ENCODE measurements at places on chromosomes 4 and X.

- no peak for DNase-seq
Measured at GRCh38 chr4:107008115-107008514, 28.0 kb downstream of the DKK2 start.

GRCh38 chr4:95949136-95949765, 109.4 kb downstream of the PDHA2 start:
- DNase-seq, result no peak

GRCh38 chrX:119201570-119201969, 34.5 kb upstream of the PGRMC1 start:
- DNase-seq, result no peak

DNA sequence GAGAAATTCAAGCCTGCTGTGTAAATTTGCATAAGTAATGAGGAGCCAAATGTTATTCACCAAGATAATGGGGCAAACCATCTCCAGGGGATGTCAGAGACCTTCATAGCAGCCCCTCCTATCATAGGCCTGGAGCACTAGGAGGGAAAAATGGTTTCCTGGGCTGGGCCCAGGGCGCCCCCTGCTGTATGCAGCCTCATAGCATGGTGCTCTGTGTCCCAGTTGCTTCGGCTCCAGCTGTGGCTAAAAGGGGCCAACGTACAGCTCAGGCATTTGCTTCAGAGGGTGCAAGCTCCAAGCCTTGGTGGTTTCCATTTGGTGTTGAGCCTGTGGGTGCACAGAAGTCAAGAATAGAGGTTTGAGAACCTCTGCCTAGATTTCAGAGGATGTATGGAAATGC, 859.3 kb downstream of the RPA4 start:
- no peak for DNase-seq

- DNase-seq, result peak; percentile 22
Measured at GRCh38 chr4:60757986-60758680, 442.0 kb upstream of the ADGRL3 start.

- no peak for DNase-seq
Measured at GRCh38 chrX:45142185-45142584, 58.5 kb downstream of the DIPK2B start.

GRCh38 chr4:41718907-41719306, 29.6 kb downstream of the PHOX2B start:
- peak; percentile 74 for DNase-seq

DNA sequence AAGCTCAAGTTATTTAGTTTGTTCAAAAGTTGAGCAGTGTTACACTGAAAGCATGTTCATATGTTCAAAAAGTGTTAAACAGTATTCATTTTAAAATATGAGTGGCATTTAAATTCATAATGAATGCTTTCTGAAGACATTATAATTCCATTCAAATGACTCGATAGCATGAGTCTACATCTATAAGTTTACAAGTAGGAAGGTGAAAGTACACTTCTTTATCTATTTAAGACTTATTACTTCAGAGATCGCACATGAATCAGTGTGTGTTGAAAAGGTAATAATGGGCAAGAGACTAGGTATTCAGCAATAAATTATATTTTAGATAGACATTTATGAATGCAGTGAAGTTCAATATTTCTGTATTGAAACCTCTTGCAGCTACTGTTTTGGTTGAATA, 456.1 kb downstream of the GRXCR1 start:
- no peak for DNase-seq

- DNase-seq, result peak; percentile 74
Measured at GRCh38 chr4:121307445-121308327, 73.1 kb downstream of the QRFPR start.

DNA sequence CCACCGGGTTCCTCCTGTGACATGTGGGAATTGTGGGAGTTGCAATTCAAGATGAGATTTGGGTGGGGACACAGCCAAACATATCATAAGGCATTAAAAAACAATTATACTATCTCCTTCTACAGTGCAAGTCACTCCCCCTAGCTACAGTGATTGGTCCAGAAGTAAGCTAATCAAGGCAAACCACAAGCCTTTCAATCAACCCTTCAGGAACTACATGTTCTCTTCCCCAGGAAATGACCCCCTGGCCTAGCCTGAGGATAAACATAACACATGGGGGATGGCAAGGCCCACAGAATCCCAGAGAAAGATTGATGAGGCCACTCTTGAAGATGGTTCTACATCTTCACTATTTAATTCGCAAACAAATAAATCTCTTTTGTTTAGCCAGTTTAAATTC, 25.2 kb upstream of the FAM241A start:
- DNase-seq, result no peak

DNA sequence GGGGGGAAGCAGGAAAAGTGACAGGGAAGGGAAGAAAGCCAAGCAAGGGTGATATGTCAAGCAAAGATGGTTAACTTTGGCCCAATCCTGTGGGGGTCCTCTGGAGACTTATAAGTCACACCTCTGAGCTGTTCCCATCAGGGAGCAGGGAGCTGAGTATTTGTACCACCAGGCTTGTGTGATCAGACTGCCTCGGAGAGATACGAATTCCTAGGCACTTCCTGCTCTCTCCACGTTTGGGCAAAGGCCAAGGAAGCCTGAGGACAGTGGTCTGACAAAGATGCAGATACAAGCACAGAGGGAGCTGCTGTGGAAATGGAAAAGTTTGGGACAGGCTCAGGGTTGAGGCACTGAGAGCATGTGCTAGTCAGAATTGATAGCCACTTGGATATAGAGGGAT, 10.4 kb upstream of the PPP3CA start:
- DNase-seq, result peak; percentile 38

GRCh38 chr4:99762728-99763127, 53.9 kb upstream of the DAPP1 start:
- DNase-seq, result no peak

DNA sequence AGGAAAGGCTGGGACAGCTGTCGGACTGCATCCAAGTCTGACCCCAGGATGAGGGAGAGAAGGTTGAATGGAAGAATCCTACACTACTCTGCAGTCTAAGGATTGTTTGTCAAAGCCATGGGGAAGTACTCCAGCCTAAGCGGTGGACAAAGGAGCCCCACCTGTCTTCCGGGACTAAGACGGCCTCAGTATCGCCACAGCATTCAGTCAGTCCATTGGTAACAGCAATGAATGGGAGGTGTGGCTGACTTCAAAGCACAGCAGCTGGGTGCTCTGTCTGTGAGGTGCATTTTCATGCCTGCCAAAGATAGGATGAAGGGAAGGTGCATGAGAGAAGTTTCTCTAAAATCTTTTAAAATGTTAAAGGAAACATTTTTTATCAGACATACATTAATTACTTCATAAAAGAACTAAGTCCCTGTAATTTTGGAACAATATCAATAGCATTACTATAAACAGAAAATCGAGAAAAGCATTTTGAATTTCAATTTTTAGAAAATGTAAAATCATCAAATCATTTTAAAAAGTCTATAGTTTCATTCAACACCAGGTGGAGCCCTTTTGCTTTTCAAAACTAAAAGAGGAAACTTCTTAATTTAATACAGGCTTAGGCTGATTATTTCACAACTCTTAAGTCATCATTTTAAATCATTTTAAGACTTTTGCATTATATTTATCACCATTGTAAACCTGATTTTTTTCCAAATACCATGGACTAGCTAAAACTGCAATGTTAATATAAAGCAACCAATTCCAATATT, 27.6 kb upstream of the INTU start:
- DNase-seq, result peak; percentile 5

- no peak for DNase-seq
Measured at GRCh38 chr4:187070158-187070557, 346.5 kb upstream of the FAT1 start.

GRCh38 chr4:78610546-78611214, 59.1 kb downstream of the ANXA3 start:
- peak; percentile 62 for DNase-seq

GRCh38 chr4:4694296-4694772, 152.5 kb upstream of the STX18 start:
- no peak for DNase-seq

DNA sequence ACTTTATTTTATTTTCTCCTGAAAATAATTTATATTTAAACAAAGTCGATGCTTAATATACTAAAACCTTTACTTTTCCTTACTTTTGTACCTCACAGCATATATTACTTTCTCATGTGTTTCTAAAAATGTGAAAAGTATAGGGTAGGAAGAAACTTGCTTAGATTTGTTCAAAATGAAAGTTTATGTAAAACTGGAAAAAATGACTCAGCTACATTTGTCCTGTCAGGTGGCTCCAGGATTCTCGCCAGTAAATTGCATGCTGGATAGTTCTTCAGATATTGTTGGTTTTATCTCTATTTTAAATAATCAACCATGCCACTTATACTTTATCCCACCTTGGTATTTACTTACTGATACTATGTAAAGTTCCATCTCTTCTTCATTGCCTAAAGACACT, 159.2 kb upstream of the NDST4 start:
- no peak for DNase-seq

- DNase-seq, result no peak
Measured at GRCh38 chr4:138759554-138759902, 256.1 kb upstream of the NOCT start.

DNA sequence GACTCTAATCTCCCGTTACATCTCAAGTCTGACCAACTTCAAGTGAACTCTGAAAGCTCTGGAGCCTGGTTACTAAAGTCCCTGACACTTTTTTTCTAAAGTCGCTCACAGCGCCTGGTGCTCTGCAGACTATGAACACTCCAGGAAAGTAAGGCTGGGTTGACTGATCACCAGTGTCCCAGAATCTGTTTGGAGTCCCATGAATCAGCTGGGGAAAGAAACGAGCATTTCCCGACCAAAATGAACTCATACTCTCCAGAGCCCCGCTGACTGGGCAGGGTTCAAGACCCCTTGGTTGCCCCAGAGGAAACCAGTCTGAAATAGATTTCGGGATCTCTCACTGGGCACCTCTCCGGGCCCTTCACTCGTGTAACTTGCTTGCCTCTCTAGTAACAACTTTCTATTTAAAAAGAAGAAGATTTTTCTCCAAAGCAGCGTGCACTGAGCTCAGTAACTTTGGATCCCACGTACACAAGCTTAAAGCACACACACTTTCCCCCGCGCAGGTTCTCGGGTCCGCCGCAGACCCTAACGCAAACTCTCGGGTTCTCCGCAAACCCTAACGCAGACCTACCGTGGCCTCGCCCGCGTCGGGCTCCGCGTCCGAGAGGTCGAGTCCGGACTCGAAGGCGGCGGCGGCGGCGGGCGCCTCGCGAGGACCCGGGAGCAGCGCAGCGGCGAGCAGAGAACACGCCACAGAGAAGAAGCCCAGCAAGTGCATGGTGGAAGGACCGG, 964 bp downstream of the VEGFC start:
- peak; percentile 57 for DNase-seq

DNA sequence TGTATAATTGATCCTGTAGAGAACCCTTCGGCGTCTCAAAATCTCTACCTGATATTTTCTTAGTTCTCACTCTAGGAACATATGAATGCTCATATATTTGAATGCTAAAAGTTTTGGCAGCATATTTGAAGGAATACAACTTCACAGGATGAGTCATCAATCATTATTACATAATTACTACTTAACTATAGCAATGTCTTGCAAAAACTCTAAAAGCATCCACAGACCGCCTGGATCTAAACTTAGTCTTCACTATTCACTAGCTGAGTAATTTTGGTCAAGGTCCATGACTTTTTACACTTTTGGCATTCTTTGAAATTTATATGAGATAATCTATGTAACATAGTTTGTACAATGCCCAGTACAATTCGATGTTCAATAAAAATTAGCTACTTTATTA, 194.7 kb downstream of the DTHD1 start:
- DNase-seq, result no peak

- peak; percentile 78 for DNase-seq
Measured at GRCh38 chr4:138182838-138183426, 59.2 kb downstream of the SLC7A11 start.

DNA sequence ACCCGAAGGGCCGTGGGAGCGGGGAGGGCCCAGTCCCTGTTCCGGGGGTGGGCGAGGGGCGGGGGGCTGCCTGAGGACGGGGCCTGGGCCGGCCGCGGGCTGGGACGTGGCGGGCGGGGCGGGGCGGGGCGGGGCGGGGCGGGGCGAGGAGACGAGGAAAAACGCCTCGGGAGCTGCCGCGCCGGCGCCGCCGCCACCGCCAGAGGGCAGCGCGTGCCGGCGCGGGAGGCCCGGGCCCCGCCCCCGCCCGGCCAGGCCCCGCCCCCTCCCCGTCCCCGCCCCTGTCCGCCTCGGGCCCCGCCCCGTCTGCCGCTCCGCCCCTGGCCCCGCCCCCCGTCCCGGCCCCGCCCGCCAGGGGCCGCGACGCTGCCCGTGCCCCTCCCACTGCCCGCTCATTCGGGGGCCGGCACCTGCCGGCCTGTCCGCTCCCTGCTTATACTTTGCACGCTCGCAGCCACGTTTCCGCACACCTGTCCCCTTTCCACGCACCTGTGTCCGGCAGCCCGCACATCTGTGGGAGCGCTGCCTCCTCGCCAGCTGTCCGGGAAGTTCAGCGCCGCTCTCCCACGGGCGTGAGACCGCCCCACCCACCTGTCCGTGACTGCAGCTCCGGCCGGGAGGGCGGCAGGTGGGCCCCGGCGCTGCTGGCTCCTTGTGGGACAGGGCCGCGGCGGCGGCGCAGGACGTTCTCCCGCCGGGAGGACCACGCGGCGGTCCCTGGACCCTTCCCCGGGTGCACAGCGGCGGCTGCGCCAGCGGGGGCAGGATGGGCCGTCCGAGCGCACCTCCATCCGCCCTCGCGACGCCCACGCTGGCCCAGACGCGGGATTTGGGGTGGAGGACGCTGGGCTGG, 1.7 kb upstream of the FGFRL1 start:
- DNase-seq, result no peak

DNA sequence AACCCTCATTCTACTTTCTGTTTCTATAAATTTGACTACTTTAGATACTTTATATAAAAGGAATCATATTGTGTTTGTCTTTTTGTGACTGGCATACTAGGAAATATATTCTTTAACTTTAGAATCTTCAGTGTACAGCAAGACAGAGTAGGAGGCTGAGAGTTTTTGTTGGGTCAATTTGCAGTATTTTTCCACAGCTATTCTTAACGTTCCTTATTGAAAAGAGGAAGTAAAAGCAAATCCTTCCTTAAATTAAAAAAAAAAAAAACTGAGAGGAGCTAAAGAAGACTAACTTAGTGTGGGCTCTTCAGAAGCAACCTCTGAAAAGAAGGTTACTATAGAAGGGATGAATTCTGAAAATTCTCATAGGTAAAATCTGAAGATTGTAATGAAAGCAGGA, 1194.6 kb downstream of the ADGRL3 start:
- DNase-seq, result no peak

- no peak for DNase-seq
Measured at GRCh38 chr4:185730849-185731608, 81.0 kb downstream of the SORBS2 start.

DNA sequence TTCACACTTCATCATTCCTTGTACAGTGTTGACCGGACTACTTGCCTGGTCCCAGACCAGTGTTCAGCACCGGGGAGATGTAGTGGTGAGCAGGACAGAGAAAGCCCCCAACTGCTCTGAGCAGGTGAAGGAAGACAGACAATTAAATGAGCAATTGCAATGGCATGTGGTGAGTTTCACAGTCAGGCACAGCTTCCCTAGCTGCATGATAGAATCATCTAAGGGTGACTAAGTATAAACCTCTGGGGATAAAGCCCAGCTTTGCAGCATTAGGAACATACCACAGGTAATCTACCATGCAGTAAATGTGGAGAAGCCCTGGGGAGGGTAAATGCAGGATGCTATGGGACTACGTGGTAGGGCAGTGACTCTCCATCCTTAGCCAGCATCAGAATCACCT, 47.8 kb downstream of the TMA16 start:
- peak; percentile 34 for DNase-seq

GRCh38 chrX:107227780-107228485, 21.5 kb downstream of the DNAAF6 start:
- no peak for DNase-seq

Measured in foreskin fibroblast (primary cell).